ENCODE measurements at places on chromosomes 4 and X.

DNA sequence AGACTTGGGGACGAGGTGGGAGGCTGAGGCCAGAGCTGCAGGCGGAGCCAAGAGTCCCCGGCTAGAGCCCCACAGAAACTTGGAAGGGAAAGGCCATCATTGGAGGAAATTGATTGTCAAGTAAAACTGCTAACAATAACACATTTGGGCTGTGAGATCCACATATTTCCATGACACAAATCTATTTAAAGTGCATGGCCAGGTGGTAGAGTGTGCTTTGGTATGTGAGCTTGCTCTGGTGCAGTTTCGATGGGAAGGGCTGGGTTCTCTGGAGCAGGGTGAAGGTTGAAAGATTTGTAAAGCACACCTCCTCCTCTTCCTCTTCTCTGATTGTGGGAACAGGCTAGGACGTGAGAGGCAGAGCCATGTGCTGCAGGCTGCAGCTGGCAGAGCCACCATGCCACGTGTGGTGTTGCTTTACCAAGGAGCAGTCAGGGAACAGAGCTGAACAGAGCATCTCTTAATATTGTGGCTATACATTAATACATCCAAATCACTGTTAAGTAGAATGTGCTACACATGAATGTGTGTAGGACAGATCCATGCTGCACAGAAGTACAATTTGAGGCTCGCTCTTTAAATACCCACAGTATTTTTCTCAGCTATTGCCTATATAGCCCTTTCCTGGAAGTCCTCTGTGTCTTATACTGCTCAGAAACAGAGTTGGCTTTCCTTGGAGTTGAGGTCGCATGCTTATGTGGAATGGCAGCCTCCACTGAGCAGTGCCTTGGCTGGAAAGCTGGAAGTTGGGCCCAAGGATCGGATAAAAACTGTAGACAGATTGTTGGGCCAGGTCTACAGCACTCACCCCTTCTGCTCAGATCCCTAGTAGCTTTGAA, 37.7 kb downstream of the FHDC1 start:
- DNase-seq, result no peak

GRCh38 chrX:1542994-1543725, 6.2 kb upstream of the P2RY8 start:
- DNase-seq, result no peak

GRCh38 chr4:105122350-105122749, 24.3 kb upstream of the TET2 start:
- DNase-seq, result no peak

DNA sequence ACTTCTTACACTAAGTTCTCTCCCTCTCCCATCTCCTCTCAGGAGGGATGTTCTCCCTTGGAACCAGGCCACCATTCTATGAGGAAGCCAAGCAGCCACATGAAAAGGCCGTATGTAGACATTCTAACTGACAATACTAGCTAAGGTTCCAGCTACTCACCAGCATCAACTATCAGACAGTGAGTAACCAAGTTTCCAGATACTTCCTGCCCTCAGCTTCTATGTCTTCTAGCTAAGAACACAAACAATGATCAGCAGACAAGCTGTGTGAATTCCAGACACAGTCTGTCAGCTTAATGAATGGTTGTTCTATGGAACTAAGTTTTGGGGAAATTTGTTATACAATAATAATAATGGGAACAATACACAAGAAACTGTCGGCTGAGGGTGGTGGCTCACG, 50.8 kb downstream of the SMIM14 start:
- DNase-seq, result no peak

DNA sequence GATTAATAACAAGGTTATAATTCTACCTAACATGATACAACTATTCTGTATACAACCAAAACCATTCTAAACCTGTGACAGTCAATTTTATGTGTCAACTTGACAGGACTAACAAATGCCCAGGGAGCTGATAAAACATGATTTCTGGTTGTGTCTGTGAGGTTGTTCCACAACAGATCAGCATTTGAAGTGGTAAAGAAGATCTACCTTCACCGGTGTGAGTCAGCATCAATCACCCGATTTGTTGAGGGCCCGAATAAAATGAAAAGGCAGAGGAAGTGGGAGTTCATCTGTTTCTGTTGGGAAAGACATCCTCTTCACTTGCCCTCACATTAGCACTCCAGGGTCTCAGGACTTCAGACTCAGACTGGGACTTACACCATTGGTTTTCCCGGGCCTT, 187.9 kb downstream of the MAB21L2 start:
- no peak for DNase-seq

GRCh38 chr4:77950203-77950602, 87.6 kb downstream of the MRPL1 start:
- DNase-seq, result no peak

- DNase-seq, result no peak
Measured at GRCh38 chr4:100870940-100871772, 353.3 kb upstream of the EMCN start.

DNA sequence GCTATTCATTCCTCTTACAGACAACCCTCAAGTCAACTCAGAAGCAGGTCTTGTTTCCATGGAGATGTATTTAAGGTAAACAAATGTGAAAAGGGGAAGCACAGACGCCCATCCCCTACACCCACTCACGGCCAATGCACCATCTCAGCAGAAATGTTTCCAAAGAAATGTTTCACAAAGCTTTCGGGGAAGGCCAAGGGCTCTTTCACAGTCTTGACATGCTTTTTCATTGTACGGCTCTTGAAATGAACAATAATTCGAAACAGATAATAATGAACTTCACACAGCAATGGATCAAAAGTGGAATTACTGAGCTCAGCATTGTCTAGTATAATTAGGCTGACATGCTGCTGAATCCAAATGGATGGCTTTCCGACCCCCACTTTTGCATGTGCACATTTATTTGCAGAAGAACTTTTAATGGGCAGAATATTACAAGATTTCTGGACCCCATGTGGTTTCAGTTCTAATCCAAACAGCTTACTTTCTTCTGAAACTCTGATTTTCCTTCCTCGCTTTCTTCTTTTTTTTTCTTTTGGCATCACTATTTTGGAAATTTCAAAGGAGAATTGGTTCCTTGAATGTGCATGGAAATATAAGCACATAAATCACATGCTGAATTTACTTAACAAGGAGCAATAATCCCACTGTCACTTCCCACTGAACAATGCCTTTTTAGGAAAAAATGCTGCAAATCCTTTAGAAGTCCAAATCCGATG, 160.9 kb downstream of the SMIM20 start:
- DNase-seq, result no peak

DNA sequence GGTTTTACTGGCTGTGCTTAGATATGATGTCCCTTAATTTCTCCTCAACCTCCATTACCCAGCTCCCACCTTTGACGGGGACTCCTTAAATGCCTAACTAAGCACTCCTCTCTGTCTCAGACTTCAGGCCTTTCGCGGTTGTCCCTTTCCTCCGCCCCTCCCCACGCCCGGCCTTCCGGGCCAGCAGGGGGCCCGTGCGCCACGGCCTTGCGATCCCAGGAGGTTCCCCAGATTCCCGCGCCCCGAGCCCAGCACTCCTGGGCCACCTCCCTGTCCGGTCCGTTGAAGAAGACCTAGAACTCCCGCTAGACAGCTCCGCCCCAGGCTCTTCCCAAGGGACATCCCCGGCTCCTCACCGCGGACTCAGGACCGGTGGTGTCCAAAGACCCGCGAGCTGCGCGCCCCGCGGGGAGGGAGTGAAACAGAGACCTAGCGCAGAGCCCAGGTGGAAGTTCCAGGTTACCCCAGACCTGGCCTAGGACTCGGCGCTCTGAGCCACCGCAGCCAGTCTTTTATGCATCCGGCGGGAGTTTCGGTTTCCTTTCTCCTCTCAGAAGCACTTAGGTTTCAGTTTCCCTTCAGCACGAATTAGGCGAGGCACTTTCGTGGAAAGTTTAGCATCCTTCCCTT, at the start of gene DDX60:
TSS of gene DDX60 (minus strand) at position 487 of the 630 bp plus-strand sequence. CDS start 7,493 bp downstream, outside the sequence.
- DNase-seq, result peak; percentile 52

- DNase-seq, result no peak
Measured at GRCh38 chrX:115232933-115233496, 881 bp downstream of the LRCH2 start.

DNA sequence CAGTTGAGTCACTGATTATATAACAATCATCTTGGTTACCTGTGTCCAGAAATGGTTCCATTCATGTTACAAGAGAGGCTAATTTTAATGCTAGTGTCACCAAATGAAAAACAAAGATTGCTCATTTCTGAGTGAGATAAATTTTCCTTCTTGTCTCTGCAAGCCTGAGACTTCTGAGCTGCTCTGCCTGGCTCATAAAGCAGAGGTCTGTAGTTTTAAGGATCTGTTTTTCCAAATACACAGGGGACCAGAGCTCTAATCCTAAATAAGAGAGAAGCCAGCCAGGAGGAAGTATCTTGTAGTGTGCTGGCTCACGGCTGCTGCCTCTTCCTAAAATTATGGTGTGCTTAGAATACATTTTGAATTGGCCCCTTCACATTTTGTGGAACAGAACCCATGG, 42.6 kb downstream of the CLDN34 start:
- no peak for DNase-seq

GRCh38 chrX:13414006-13414647, 94.3 kb upstream of the ATXN3L start:
- DNase-seq, result no peak

DNA sequence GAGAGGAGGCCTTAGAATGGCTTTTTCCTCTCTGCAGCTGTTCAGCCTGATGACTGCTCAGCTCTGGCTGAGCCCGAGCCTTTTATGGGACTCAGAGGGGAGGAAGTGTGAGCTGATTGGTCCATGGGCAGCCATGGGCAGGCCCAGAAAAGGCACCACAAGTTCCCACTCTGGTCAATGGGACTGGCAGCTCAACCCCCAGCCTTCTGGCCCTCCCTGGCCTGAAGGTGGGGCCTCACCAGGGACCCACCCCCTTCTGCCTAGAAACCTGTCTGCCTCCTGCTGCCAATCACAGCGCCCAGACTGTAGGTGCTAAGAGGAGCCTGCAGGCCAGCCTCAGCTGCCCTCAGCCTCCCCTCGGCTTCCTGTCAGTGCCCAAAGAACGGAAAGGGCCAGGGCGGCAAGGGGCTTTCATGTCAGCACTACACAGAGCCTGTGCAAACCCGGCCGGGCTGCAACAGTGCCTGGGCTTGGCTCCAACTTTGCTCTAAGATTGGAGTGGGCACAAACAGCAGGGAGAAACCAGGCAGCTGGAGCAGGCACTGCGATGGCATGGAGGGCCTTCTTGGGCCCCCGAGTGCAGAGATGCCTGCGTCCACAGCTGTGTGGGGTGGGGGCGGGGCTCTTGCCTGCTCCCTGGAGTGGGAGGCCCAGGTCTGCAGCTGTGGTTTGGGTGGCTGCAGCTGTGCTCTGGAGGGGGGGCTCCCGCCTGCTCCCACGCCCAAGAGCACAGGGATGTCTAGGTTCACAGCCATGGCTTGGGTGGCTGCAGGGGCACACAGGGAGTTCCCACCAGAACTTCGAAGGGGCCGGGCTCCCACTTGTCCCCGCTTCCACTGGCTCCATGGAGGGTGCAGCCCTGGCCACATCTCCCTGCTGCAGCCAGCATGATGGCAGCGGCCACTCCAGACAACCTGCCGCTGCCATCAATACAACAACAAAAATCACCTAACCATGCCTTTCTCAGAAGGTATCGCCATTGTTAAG, 92.6 kb downstream of the NXF2 start:
- DNase-seq, result no peak

DNA sequence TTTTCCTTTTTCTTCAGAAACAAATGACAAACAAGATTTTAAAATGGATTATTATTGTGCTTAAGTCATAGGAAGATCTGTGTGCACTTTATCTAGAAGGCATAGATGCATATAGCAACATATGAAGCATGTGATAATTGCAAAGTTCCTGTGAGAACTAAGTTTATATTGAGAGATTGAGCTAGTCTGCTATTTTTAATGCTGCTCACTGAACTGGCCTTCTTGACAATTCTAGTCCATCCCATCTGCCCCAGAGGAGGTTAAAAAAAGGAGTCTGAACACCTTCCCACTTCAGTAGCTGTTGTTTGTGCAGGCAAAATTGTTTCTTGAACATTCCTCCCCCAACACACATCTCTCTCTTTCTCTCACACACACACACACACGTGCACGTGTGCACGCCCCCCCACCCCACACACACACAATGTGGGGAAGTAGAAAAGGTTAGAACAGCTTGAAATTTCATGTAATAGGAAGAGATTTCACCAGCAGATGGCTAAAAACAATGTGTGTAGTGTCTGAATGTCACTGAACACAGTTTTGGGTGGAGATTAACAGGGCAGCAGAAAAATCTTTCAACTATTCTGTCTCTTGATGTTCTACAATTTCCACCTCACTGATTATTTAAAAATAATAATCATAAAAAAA, 108.0 kb downstream of the GPM6A start:
- no peak for DNase-seq

- DNase-seq, result no peak
Measured at GRCh38 chr4:159366966-159367780, 264.3 kb downstream of the RAPGEF2 start.

DNA sequence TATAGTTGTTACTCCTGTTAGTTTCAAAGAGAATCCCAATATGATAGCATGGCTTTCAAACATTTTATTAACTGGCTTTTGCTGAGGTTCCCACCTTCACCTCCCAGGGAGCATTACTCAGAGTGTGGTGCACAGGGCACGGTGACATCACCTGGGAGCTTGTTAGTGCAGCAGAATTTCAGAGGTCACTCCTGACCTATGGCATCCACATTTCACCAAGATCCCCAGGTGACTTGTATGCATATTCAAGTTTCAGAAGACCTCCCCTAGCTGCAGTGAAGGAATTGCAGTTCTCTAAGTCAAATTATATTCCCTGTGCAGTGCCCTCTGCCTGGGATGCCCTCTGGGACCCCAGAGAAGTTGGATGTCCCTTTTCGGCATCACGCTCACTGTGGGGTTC, 29.7 kb upstream of the LNX1 start:
- no peak for DNase-seq

DNA sequence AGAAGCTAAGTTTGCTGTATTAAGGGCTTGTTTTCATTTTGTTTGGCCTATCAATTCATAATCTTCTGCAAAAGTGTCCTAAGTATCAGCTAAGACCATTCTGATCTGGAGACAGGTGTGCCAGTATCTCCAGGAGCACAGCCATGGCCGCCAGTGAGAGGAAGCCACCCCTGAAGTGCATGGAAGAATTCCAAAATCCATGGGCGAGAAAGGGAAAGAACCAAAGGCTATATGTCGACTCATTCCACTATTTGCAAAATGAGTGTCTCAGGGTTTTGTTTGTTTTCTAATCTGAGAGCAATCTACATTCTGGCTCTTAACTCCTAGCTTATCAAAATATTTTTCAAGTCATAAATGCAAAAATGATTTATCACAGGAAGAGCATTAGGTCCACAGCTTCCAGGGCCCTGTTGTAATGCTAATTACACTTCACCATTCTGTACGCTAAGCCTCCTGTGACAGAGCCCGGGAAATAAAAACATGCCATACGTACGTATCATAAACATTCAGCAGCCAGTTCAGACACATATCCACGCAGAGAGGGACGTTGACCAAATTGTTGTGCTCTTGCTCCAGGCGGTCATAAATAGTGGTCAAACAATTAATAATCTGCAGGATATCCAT, 137.3 kb upstream of the FTHL17 start:
- DNase-seq, result no peak

- DNase-seq, result no peak
Measured at GRCh38 chr4:68272380-68272779, 26.9 kb upstream of the TMPRSS11B start.

DNA sequence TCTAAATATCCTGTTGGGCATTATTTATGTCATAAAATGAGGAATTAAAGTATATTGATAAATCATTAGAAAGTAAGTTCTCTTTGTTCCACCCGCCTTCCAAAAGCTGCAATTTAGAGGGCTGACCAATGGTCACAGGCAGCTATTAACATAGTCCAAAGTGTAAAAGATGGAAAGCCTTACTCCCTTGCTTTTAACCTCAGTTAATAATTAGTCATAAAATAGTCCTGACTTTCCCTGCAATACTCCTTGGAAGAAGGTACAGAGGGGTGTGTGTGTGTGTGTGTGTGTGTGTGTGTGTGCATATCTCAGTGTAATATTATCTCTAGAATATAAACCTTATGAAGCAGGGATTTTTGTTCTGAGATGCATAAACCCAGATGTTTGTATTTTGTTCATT, 275.4 kb downstream of the FAT4 start:
- no peak for DNase-seq
